ENCODE measurements at places on chromosomes 13 and 19.

DNA sequence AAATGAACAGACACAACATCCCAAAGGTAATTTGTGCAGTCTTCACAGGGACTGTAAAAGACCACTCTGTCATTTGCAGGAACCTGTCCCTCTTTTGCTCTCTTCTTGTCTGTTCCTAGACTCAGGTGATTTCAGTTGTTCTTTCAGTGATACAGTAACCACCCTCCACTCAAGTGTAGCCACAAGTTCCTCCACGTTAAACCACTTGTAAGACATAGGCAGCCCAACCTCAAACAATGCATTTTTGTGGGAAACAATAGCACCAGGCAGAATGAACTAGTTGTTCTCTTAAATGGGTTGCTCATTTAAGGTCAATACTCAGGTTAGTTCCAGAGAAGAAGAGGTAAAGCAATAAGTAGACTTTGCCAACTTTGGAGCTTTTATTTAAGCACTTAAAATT, 359.4 kb downstream of the MZT1 start:
- no peak for DNase-seq

DNA sequence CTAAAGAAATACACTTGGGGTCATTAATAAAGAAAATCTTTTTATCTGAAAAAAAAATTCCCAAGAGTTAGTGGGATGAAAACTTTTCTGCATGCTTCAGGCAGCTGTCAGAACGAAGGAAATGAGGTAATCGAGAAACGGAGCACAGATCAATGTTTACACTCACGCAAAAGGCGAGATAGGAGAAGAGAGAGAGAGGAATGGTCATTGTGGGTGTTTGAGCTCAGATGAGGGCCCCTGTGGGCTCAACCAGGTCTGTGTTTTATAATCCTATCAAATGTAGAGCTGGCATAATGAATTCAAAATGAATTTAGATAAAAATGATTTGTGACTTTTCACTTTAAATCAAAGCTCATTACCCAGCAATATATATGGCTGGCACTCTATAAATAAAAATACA, 6.3 kb upstream of the RXFP2 start:
- no peak for DNase-seq

GRCh38 chr19:36182612-36183244, 30.5 kb upstream of the COX7A1 start:
- DNase-seq: no peak

DNA sequence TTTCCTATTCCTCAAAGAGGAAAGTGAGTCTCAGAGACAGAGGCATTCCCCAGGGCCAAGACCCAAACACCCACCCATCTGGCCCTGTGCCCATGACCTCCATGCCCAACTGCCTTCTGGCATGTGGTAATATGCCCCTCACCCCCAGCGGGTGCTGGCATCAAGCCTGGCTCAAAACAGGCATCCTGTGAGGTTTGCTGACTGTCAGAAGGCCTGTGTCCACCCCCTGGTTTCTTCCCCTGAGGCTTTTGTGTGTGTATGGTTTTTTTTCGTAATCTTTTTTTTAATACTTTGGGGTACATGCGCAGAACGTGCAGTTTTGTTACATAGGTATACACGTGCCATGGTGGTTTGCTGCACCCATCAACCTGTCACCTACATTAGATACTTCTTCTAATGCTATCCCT, 7.6 kb upstream of the KANK2 start:
- no peak for DNase-seq

DNA sequence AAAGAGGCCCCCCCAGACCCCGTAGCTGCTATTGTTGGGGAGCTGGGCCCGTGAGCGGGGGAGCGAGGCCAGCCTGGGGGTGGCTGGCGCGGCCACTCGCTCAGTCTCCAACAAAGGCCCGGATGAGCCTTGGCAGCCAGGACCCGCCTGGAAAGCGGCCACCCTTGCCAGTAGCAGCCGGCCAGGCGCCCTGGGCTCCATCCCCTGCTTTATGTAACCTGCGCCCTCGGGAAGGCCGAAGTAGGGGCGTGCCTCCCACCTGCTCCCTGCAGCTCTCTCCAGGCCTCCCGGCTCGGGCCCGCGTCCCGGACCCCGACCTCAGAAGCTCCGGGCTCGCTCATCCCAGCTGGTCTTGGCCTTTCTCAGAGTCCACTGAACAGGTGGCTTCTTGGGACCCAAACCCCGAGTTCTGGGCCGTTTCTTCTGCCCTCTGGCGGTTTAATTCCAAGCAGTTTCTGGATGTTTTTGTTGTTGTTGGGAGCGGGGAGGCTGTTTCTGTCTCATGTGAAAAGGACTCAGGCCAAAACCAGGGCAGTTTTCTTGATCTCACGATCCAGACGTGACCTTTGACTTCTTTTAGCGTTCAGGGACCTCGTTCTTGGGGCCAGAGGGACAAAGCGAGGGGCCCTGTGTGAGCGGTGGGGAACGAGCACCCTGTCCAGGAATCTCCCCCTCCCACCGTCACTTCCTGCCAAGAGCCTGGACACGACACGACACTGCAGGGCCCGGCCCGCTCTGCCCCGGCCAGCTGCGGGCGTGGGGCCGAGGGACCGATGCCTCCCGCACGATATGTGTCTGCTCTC, 1.2 kb downstream of the CDC34 start:
- no peak for DNase-seq

DNA sequence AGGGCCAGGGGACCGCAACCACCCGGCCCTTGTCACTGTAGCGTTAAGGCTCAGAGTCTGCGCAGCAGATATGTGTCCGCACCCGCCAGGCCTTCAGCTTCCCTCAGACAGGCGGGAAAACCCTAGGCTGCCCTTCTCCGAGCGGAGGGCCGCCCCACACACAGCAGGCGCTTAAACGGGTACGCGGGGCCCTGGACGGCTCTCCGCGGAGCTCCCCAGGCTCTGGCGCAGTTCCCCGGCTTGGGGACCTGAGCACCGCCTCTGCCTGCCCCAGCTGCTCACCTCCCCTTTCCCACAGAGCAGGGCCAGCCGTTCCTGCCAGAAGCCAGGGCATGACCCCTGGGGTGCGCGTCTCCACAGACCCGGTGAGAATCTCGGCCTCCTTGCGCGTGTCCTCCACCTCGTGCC, 593 bp downstream of the ZNF135 start:
- no peak for DNase-seq

GRCh38 chr13:113141601-113141970, 16.9 kb upstream of the PROZ start:
- no peak for DNase-seq

GRCh38 chr13:44815623-44816022, 173.6 kb downstream of the NUFIP1 start:
- no peak for DNase-seq

DNA sequence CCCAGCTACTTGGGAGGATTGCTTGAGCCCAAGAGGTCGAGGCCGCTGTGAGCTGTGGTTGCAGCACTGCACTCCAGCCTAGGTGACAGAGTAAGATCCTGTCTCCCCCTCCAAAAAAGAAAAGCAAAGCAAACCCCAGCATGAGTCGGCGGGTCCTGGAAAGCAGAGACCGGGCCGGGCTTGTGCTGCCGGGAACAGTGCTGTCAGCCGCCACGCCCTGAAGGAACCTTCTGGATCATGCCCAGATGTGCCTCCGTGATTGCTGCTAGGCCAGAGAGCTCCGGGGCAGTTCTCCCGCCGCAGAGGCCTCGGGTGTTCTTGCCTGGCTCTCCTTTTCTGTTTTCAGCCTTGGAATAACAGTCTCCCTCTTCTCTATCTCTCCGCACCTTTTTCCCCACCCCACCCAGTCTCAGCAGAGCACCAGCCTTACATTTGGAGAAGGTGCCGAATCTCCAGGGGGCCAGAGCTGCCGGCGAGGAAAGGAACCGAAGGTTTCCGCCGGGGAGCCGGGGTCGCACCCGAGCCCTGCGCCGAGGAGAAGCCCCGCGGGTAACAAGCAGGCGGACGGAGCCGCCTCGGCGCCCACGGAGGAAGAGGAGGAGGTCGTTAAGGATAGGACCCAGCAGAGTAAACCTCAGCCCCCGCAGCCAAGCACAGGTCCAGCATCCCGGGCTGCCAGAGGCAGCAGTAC, 181.9 kb downstream of the STK24 start:
- no peak for DNase-seq

DNA sequence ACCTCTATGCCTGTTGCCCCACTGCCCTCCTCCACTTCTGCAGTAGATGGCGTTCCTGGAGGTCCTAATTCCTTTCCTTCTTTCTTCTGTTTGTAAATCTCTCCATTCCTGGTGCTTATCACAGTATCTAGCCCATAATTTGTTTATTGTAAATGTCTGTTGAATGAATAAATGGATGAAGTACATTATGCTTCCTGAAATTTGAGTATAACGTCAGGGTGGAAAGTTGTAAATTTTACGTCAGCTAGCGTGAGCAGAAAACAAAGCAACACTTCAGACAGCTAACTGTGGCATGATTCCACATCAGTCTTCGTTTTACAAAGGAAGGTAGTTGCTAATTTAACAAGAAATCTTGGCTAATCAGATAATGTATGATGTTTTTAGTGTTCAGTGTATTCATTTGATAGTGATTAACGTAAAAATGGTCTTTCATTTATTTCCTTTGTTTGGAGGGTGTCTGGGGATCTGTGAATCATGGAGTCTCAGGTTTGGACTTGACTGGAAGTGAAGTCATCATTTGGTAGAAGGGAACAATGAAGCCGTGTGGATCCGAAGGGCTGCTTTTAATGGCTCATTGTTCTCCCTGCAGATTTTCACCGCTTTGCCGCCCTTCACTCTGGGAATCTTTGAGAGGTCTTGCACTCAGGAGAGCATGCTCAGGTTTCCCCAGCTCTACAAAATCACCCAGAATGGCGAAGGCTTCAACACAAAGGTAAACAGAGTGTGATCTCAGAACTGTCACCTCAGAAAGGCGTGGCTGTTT, 215.1 kb downstream of the SHISA2 start:
- no peak for DNase-seq

- DNase-seq: no peak
Measured at GRCh38 chr13:34672631-34673030, 269.4 kb upstream of the NBEA start.

DNA sequence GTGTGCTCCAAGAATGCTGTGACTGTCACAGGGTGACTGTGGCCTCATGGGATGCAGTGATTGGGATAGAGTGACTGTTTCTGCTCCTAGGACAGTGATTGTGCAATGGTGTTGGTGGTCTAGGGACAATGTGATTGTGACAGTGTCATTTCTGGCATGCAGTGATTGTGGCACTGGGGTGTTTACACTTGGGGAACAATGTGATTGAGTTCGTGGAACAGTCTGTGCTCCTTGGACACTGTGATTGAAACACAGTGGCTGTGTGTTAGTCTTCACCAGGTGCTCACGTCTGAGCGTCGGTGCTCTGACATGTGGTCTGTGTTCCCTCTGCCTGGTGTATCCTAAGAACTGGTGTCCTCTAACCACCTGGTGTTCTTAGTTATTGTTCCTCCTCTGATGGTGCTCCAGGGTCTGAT, 1.7 kb downstream of the PDE4A start:
- no peak for DNase-seq

GRCh38 chr13:99381766-99382165, 74.6 kb upstream of the GPR183 start:
- no peak for DNase-seq

DNA sequence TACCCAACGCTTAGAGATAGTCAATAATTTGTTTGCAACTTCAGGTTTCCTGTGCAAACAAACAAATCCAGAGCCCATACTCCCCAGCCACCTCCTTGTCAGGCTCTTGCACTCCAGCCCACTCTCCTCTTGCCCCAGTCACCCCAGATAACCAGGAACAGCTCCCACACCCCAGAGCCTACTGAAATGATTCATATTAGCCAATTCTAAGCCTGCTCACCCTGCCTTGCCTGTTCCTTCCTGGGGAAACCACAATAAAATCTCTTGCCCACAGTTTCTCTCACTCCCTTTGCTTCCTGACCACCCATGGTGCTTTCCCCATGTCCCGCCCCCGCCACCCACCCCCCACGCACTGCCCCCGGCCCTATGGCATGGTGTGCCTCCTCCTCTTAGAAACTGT, 3.8 kb upstream of the ACTL9 start:
- DNase-seq: no peak

DNA sequence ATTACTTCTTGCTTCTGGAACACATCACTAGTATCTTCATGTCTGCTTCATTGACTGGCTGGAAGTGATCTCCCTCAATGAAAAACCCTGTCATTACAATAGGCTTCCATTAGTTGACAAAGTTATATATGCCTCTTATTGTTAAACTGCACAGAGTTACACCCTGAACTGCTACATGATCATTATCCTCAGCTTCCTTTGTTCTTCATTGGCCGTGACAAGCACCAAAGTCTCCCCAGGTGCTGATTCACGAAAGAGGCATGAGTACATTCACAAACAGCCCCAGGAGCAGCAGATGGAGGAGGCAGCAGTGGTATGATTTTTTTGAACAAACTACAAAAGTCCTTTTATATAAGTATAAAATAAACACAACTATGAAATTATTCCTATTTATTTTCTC, 51.4 kb downstream of the VWA8 start:
- no peak for DNase-seq

GRCh38 chr19:48807590-48808308, 3.1 kb downstream of the BCAT2 start:
- no peak for DNase-seq

GRCh38 chr13:67299751-67300150, 69.6 kb upstream of the PCDH9 start:
- DNase-seq: no peak

GRCh38 chr19:15663247-15663646, 9.6 kb upstream of the CYP4F12 start:
- no peak for DNase-seq

- no peak for DNase-seq
Measured at GRCh38 chr13:37195621-37196020, 90.2 kb upstream of the CSNK1A1L start.

- DNase-seq: no peak
Measured at GRCh38 chr19:2602391-2603181, 99.9 kb downstream of the GNG7 start.

DNA sequence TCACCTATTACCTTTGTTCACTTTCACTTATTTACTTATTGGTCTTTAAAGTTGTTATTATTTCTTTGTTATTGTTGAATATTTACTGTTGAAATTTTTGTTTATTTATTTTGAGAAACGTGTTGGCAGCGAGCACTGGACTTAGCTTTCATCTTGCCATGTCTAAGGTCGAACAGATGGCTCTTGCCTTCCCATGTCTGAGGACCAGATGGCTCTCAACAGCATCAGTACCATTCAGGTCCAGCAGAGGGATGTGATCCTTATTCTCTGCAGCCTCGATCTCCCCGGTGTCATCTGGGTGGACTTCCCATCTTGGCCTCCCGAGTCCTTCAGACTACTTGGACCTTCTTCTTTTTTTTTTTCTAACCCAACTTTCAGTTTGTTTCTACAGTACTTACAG, 1437.6 kb downstream of the UQCRFS1 start:
- no peak for DNase-seq

GRCh38 chr13:78160793-78161192, 242.2 kb upstream of the EDNRB start:
- no peak for DNase-seq
